ENCODE measurements at places on chromosomes 5 and 9.

DNA sequence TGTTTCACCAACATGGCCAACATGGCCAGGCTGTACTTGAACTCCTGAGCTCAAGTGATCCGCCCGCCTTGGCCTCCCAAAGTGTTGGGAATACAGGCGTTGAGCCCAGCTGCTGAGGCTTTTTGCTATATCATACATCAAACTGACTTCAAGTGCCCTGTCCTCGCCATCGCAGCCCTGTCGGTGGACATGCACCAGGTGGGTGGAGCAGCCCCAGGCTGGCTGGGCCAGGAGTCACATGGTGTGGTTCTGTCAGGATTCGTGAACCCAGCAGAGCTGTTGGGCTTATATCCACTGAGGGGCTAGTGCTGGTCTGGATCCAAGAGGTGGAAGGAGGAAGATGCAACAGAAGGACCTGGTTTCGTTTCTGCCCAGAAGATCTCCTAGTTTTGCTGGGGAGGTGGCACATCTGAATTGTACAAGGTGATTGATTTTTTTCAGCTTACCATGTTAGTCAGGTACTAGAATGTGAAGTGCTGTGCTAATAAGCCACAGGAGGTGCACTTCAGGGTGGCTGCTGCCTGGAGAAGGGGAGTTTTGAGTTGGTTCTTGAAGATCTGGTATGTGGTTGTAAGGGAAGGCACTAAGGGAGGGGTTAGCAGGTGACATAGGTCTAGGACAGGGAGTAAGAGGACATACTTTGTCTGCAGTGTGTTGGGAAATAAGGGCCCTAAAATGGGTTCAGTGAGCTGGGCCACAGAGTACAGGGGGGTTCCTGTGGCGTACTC lies 16.1 kb downstream of the PCBD2 start:
- DNase-seq = no peak

- DNase-seq = no peak
These were observed 95.4 kb upstream of the MINAR2 start for GRCh38 chr5:129652349-129653056.

- no peak for DNase-seq
These were observed 155.6 kb downstream of the CRB2 start for GRCh38 chr9:123511326-123512277.

DNA sequence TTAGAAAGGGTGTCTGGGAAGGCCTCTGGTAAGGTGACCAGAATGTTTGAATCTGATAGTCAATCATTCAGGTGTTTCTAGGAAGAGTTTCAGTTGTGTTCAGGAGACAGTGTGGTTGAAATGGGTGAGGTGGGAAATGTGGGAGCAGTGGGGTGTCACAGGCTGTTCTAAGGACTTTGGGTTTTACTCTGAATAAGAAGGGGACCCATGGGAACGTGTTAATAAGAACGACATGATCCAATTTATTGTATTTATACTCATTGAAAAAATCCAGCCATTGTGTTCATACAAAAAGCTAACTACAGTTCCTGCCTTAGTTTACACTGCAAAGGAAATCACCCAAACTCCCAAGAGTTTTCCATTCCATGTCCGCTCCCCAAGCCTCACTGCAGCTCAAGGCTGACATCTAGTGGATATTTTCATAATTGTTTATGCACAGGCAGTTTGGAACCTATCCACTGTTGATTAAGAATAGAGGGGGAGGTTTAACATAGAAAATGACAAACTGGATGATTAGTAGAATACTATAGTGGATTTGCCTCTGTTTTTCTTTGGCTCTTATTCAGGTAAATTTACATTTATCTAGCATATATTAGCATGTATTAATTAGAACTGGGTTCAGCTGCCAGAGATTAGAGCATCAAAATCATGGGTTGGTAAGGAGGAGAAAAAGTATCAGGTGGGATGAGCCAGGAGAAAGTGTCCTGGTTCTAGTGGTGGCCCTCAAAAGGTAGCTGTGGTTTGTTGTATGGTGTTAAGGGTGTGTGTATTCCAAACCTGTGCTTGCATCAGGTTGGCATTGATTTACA lies 17.7 kb downstream of the CAVIN4 start:
- DNase-seq = no peak

- no peak for DNase-seq
These were observed at the start of gene LVRN for GRCh38 chr5:115962239-115962564. TSS of gene LVRN (plus strand) at chr5:115962475. CDS start at chr5:115962618, 143 bp downstream.

DNA sequence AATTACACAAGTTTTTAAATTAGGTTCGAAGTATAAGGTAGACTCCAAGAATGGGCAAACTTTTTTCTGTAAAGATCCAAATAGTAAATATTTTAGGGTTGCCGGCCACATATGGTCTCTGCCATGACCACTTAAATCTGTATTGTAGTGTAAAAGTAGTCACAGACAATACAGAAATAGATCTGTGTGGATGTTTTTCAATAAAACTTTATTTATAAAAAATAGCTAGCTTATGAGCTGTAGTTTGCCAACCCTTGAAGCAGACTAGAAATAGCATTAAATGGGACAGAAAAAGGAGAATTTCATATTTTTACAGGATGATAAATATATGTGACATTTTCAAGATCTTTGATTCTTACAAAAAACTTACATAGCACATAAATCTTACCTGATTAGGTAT lies 94.9 kb upstream of the ACOT12 start:
- DNase-seq = no peak

DNA sequence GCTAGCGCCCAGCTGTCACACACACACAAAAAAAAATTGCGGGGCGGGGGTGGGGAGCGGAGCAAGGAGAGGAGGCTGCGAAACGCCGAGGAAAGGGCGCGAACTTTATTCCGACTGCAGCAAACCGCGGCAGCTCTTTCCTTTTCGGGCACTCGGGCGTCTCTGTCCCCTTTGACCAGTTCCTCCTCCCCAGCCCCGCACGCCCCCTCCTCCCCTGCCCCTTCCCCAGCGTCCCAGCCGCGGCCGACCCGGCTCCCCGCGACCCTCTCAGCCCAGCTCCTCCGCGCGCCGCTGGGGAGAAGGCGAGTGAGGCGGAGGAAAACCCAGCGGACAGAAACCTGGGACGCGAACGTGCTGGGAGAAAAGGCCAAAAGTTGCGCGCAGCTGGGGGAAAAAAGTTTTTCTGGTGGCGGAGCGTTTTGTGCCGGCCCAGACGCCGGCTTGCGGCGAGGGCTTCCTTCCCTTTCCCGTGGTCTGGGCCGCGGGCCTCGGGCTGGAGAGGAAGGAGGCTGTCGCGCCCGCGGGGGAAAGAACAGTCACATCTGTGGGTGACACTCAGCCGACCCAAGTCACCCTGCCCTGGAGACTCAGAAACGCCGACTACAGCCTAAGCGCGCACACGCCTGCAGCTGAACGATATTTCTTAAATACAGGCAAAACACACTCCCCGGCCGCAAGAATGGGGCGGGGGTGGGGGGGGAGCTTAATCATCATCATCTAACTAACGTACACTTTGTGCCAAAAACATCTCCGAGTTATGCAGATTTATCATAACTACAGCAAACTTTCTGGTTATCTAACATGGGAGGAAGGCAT lies 1.1 kb upstream of the BNC2 start:
- DNase-seq = peak; percentile 58

GRCh38 chr5:139091439-139092156 lies 106.6 kb downstream of the SIL1 start:
- no peak for DNase-seq

- DNase-seq = no peak
These were observed 124.3 kb downstream of the FGF1 start for GRCh38 chr5:142561486-142562097.

DNA sequence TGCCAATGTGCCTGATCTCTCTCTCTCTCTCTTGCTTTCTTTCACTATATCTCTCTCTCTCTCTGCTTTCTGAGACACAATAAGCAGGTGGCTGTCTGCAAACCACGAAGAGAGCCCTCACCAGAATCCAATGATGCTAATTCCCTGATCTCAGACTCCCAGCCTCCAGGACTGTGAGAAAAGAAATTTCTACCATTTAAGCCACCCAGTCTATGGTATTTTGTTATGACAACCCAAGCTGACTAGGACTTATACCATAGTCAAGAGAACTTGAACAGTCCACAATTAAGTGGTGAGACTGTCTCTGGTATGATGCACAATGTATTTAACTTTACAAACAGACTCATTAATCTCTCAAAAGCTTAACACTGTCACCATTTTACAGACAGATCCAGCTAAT lies 67.0 kb downstream of the NFIB start:
- DNase-seq = no peak

DNA sequence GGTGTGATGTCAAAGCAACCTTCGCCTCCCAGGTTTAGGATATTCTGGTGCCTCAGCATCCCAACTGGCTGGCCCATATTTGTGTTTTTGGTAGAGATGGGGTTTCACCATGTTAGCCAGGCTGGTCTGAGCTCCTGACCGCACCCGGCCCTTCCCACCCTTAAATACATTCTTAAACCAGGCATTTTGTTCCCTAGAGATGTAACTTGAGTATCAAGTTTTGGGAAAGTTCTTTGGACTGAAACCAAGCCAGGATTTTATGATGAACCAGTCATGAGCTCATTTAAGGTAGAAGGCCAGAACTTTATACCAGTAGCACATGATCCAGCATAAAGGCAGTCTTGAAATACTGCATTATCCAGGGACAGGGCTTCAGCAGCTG lies 3.5 kb downstream of the RPL7A start:
- DNase-seq = no peak

- DNase-seq = no peak
These were observed 197.8 kb downstream of the AUH start for GRCh38 chr9:91163773-91164471.

DNA sequence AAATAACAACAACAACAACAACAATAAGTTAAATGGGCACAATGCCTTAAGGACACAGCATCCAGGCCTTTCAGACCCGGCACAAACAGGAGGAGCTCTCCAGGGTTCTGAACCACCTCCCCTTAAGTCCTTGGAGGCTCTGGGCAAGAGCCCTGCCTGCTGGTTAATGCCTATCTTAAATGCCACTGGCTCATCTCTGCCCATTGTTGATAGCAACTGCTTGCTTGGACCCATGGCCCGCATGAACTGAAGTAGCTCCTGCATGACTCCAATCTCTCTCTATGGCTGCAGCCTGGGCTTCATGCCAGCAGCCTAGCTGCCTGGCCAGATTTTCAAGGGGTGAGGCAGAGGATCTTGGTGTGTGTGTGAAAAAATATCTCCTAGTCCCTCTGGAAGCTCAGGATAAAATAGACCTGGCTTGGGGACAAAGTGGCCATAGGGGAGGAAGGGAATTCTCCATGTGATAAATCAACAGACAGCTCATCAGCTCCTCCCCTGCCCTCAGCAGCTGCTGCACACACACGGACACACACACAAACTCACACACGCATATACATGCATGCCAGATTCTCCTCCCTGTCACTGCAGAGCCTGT lies 27.4 kb downstream of the FAM219A start:
- peak; percentile 74 for DNase-seq

DNA sequence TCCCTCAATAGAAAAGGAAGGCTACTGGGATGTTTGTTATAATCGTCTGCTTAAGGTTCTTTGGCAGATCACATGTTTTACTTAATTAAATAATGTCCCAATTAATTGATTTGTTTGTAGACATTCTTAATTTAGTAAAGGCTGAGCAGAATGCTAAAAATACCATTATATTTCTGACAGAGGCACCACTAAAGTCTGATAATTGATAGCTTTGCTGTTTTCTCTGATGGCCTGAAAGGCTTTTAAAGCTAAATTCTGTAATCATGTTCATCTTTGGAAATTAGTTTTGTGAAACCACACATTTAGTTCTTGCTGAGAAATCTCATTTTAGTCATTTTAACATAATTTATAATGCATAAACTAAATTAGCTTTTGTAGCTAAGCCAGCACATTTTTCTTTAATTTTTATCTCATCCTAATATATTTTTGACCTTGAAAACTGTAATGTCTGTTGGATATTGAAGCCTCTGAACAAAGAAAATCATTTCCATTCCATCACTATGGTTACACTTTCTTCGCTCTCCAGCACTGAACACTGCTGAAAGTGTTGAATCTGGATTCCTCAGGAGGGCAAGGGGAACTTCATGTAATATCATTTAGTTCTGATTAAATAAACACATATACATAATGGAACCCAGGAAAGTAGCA lies 329.4 kb downstream of the ELAVL2 start:
- DNase-seq = no peak

DNA sequence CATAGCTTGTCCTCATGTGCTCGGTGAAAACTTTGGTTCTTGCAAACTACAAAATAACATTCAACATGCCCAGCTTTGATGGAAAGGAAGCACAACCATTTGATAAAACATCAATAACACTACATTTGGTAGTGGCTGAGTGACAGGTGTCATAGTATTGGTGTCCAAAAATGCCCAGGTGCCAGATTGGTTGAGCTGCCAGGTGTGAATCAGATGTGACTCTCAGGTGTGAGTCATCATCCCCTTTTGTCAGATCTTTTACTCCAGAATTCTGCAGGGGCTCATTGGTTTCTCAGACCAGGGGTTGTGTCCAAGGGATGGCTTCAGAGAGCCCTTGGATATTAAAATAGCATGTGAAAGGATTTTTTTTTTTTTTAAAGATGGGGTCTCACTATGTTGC lies 22.5 kb upstream of the POMT1 start:
- no peak for DNase-seq

DNA sequence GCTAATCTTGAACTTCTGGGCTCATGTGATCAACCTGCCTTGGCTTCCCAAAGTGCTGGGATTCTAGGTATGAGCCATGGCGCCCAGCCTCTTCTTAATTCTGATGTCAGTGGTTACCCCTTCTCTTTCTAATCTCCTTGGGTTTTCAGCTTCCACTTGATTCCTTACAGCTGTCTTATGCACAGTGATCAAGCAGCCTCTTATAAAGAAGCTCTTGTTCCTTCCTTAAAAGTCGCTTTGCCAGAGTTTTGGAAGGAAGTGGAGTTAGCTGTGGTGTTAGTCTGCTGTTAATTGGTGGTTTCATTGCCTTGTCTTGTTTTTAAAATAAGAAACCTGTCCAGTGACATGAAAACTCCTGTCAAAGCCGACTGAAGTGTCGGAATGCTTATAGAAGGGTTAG lies 128.1 kb upstream of the CACNA1B start:
- DNase-seq = no peak

DNA sequence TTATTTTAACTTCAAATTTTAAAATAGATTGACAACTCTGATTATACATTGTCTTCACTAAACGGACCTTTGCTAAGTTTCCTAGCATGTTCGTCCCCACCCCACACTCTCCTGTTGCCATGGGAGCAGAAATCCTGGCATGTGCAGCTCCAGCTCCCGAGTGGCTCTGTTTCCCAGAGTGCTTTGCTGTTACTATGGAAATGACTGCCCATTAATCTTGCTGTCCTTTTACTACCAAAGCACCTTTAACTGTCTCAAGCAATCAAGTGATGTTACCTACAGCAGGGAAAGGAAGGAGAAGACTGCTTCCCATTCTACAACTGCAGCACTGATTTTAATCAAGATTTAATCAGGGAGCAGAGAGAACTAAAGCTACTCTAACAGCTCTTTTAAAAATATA lies 212.0 kb upstream of the KIF2A start:
- no peak for DNase-seq
